ENCODE measurements at places on chromosomes 11 and 22. TPM values are rescaled to one million over a fixed set of nuclear protein-coding genes. Genes with fewer than 3 reads are reported as not detected.

DNA sequence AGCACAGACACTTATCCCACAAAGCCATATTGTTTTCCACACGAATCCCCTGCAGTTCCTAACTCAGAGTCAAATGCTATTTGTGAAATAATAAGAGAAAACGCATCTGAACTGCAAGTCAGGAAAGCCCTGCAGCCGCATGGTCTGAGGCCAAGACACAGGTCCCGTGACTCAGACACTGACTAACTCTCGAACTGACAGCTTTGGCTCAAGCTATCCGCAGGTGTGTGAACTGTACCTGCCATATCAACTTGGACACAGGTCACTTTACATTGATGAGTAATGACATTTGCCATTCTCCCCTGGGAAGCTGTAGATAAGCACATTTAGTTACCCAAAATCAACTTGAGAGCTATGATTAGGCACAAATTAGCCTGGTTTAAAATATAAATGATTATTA is 34.9 kb upstream of the NFRKB start:
- DNase-seq = no peak
- H3K4me1 ChIP-seq = no peaks in the 10 kb centered on the region
- H3K27me3 ChIP-seq = no peaks in the 10 kb centered on the region

MS4A6E gene
- not detected for total RNA-seq

BSCL2 gene
- 39.9 TPM for total RNA-seq

DNA sequence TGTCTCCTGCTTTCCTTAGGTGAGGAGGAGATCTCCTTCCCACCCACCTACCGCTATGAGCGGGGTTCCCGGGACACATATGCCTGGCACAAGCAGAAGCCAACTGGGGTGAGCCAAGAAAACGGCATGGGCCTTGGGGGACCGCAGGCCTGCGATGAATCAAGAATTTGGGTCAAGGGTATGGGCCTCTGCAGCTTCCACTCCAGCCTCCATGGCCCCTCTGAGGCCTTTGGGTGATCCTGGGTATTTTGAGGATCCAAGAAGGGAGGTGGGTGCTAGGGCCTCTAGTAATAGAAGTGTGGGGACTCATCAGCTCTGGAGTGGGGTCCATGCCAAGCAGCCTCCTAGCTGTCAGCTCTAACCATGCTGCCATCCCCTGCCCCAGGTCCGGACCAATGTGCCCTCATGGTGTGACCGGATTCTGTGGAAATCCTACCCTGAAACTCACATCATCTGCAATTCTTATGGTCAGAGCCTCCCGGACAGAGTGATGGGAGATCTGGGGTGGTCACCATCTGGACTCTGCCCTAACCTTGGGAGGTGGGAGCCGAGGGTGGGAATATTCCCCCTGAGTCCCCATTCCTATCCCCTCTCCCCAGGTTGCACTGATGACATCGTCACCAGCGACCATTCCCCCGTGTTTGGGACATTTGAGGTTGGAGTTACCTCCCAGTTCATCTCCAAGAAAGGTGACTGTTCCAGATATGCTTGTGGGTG is 8.6 kb downstream of the INPPL1 start:
- no peaks in the 10 kb centered on the region for H3K27me3 ChIP-seq
- no peak overlapping the region for H3K27ac ChIP-seq

UPK3A gene
- not detected for total RNA-seq

DNA sequence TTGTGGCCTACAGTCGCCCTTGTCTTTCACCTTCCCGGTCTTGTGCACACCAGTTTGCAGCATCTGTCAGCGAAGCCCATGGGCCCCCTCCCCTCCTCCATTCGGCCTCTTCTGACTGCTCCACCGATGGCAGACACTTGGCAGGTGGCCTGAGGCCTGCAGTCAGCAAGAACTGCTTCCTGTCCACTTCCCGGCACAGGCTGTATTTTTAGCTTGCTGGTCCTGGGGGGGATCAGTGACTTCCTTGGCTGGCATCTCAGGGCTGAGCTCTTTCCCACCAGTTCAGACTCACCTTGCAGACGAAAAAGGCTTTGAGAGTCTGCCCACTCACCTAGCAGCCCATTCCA is 106.4 kb downstream of the SYN3 start:
- H3K27ac ChIP-seq = no peak overlapping the region
- no peak for DNase-seq
- no peaks in the 10 kb centered on the region for H3K27me3 ChIP-seq
- H3K4me1 ChIP-seq = no peaks in the 10 kb centered on the region
- H3K4me3 ChIP-seq = no peak overlapping the region
- H3K36me3 ChIP-seq = no peaks in the 10 kb centered on the region

CARD18 gene
- not detected for total RNA-seq

DNA sequence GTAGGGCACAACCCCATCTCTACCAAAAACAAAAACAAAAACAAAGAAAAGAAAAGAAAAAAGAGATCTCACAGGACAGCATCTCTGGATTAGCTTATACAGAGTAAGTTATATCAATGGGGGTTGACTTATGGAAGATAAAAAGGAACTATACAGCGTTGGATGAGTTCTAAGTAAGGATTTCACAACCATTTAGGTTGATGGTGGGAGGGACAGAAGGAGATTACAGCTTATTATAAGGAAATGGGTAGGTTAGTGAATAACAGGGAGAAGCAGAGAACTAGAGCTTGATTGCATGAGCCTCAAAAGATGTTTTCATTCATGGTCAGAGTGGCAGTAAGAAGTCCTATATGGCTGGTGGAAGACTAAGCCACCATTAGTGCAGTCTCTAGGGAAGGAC is 60.3 kb downstream of the CECR2 start:
- H3K36me3 ChIP-seq = no peaks in the 10 kb centered on the region
- peaks cover 19% of the 10 kb centered on the region for H3K27me3 ChIP-seq
- H3K27ac ChIP-seq = no peak overlapping the region
- H3K4me3 ChIP-seq = no peak overlapping the region
- DNase-seq = no peak
- H3K4me1 ChIP-seq = no peaks in the 10 kb centered on the region

DNA sequence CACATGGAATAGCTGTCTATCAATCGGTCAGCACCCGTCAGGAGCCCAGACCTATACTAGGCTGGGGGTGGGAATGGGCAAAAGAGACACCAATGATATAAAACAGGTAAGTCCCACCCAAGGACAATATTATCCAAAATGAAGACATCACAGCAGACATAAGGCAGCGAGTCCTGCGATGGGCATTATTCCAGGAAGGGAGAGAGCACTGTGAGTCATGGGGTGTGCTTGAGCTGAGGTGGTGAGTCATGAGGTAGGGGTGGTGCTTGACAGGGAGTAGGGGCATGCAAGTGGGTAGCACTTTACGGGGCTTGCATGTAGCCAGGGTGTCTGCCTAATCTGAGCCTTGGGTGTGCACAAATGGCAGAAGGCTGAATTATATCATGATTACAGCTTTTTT is 605.0 kb upstream of the CADM1 start:
- H3K27me3 ChIP-seq = no peaks in the 10 kb centered on the region
- H3K4me3 ChIP-seq = no peak overlapping the region
- no peak overlapping the region for H3K27ac ChIP-seq
- no peaks in the 10 kb centered on the region for H3K36me3 ChIP-seq

OR51I2 gene
- not detected for total RNA-seq

DNA sequence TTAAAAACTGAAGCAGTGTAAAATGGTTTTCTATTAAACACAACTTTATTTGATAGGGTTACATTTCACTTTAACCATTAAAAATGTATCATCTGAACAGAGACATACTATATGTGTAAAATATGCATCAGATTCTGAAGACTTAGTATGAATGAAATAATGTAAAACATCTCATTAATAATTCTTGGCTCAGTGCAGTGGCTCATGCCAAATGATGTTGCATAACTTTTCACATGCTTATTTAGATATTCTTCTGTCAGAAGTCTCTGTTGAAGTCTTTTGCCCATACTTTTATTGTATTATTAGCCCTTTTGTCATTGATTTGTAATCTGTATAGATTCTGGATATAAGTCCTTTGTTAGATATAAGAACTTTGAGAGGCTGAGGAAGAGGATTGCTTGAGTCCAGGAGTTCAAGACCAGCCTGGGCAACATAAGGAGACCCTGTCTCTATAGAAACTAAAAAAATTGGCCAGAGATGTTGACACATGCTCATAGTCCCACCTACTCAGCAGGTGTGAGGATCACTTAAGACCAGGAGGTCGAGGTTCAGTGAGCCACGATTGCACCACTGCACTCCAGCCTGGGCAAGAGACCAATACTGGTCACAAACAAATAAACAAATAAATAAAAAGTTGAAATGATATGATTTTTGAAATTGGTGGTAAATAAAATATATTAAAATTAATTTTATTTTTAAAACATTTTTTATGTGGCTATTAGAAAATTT is 73.8 kb upstream of the PARVA start:
- no peak overlapping the region for H3K4me3 ChIP-seq
- peaks cover 7% of the 10 kb centered on the region for H3K27me3 ChIP-seq
- peaks cover 3% of the 10 kb centered on the region for H3K36me3 ChIP-seq
- H3K27ac ChIP-seq = no peak overlapping the region
- H3K4me1 ChIP-seq = no peaks in the 10 kb centered on the region
- no peak for DNase-seq

DNA sequence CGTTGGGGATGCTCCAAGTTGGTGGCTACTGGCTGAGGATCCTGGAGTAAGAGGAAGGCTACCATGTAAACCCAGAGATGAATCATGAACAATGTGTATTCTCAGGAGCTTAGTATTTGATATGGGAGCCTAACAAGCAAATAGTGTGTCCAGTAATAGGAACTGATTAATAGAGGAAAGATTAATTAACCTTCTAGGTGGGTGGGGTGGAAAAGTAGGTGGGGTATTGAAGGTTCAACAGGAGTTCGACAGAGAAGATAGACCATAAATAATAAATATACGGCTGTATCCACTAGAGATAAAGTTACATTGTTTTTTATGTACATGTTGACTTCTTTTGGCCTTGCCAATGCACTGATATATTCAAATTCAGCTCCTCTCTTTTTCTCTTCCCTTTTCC is 43.1 kb downstream of the BMAL1 start:
- H3K27ac ChIP-seq = peak overlapping the region; percentile 3
- peaks cover 44% of the 10 kb centered on the region for H3K4me1 ChIP-seq
- peaks cover 23% of the 10 kb centered on the region for H3K36me3 ChIP-seq
- no peak for DNase-seq

- no peak for DNase-seq
- H3K36me3 ChIP-seq = peaks cover 66% of the 10 kb centered on the region
- H3K27ac ChIP-seq = peak overlapping the region; percentile 16
- no peak overlapping the region for H3K4me3 ChIP-seq
- no peaks in the 10 kb centered on the region for H3K27me3 ChIP-seq
- peaks cover 18% of the 10 kb centered on the region for H3K4me1 ChIP-seq
Measured at GRCh38 chr11:47243454-47243853, 5.2 kb downstream of the ACP2 start.

- no peaks in the 10 kb centered on the region for H3K27me3 ChIP-seq
- peaks cover 25% of the 10 kb centered on the region for H3K4me1 ChIP-seq
- H3K27ac ChIP-seq = no peak overlapping the region
- H3K36me3 ChIP-seq = no peaks in the 10 kb centered on the region
Measured at GRCh38 chr11:67626970-67627369, 2.8 kb downstream of the NUDT8 start.

DNA sequence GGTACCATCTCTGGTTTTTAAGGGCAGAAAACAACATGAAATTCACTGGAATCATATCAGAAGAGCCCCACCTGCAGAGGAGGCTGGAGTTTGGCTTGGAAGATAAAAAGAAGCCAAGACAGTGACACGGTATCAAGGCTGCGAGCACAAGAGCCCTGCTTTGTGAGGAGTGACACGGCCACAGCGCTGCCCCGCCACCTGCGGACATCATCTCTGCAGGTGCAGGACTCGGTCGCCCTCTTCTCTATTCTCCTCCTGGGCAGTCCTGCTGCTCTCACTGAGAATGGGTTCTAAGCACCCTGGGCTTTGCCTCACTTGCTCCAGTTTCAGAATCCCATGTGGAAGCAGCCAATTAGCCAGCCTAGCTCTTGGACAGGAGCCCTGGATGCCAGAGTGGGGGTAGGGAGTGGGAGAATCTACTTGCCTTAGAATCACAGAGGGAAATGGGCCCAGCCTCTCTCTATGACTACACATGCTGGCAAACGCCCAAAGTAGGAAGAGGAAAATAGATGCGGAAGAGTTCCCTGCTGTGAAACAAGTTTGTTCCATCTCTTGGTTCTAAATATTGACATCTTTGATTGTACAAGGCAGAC is 17.1 kb downstream of the APOL4 start:
- no peak overlapping the region for H3K27ac ChIP-seq
- H3K36me3 ChIP-seq = no peaks in the 10 kb centered on the region
- peaks cover 4% of the 10 kb centered on the region for H3K4me1 ChIP-seq
- peaks cover 3% of the 10 kb centered on the region for H3K27me3 ChIP-seq
- no peak overlapping the region for H3K4me3 ChIP-seq

OR4C13 gene
- not detected for total RNA-seq
